ENCODE measurements at places on chromosomes 7 and 10.

DNA sequence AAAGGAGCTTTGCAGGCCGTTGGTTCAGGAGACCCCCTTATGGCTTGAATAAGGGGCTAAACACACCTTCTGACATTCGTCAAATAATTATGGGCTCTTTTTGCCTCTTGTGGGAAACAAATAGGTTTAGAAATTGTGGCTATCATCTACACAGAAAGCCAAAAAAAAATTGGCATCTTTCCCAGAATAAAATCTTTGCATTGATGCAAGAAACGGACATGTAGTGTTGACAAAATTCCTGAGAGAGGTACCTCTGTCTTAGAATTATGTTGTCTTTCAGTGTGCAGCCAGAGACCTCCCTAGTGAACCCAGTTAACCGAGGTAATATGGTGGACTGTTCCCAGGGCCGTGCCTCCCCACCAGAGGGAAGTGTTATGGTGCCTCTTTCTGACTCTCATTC, 283.9 kb downstream of the SDHAF3 start:
- no peak for DNase-seq

DNA sequence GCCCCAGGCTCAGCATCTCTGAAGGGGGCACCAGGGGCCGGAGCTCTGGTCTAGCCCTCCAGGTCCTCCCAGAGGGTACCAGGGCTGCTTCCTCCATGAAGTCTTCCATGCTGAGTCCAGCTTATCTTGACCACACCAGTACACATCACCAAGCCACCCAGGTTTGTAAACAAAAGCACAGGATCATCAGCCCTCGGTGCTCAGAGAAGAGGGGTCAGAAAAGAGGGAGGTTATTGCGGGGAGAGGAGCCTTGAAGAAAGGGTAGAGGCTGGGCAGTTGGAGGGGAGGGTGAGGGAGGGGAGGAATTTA, 23.9 kb downstream of the AQP1 start:
- no peak for DNase-seq

- no peak for DNase-seq
Measured at GRCh38 chr10:11125004-11125403, 107.3 kb downstream of the CELF2 start.

- DNase-seq: no peak
Measured at GRCh38 chr7:1993776-1994740, 238.7 kb downstream of the MAD1L1 start.

DNA sequence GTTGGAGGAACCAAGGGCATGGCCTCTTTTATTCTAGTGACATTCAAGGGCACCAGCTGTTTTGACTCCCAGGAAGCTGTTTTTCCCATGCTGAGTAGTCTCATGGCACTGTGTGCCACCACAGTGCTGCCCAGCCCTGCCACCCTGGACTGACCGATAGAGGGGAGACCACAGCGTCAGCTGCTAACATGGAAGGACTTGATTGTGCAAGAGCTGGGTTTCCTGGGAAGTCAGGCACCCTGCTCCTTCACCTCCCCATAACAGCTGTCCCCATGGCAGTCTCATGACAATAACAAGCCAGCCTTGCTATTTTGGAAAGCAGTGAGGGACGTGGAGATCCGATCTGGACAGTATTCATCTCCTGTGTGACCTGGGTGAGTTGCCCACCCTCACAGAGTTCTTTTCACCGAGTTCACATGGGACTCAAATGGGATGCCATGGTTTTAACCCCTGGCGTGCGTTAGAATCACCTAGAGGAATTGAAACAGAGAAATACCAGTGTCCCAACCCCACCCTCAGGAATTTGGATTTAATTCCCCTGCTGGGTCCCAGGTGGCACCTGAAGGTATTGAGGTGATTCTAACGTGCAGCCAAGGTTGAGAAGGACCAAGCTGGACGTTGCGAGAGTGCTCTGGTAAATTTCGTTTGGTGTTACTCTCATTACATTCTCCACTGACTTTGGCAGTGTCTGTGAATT, 174.8 kb downstream of the CELF2 start:
- DNase-seq: no peak

DNA sequence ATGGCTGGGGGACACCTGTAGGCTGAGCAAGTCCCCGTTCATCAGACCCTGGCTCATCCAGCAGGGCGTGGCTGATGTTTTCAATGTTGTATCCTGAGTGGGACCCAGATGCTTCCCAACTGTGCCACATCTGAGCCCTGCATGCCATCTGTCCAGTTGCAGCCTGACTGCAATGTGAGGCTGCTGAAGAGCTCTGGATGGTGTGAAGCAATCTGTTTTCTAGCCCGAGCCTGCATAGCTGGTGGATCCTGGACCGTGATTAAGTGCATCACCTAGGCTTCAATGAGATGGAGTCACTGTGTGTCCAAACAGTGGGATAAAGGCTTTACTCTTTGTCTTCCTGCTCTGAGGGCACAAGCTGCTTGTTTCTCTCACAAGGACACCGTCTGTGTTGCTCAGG, 99.8 kb downstream of the TCF7L2 start:
- no peak for DNase-seq

GRCh38 chr10:98472196-98472595, 25.5 kb upstream of the HPS1 start:
- DNase-seq: no peak

DNA sequence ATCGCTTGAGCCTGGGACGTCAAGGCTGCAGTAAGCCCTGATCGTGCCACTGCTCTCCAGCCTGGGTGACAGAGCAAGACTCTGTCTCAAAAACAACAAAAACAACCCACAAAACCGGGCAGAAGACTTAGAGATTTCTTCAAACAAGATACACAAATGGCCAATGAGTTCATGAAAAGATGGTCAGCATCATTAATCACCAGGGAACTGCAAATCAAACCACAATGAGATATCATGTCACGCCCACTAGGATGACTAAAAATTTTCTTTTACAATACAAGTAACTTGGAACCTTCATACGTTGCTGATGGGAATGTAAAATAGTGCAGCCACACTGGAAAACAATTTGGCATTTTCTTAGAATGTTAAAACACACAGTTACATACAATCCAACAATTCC, 77.3 kb upstream of the GRID1 start:
- no peak for DNase-seq

DNA sequence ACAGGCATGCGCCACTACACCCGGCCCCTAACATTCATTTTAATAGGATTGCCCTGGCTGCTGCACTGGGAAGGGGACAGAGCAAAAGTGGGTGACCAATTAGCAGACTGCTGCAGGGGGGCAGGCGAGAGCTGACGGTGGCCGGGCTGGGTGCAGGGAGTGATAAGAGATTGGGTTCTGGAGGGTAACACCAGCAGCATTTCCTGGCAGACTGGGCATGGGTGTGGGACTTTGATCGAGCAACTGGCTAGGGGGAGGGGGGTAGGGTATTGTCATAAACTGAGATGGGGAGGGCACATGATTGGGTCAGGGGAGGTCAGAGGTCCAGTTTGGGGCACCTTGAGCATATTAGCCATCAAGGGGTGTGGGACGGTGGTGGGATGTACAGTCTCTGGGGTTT, 20.2 kb upstream of the AMZ1 start:
- no peak for DNase-seq

- no peak for DNase-seq
Measured at GRCh38 chr10:72762042-72762441, 70.1 kb downstream of the MCU start.

DNA sequence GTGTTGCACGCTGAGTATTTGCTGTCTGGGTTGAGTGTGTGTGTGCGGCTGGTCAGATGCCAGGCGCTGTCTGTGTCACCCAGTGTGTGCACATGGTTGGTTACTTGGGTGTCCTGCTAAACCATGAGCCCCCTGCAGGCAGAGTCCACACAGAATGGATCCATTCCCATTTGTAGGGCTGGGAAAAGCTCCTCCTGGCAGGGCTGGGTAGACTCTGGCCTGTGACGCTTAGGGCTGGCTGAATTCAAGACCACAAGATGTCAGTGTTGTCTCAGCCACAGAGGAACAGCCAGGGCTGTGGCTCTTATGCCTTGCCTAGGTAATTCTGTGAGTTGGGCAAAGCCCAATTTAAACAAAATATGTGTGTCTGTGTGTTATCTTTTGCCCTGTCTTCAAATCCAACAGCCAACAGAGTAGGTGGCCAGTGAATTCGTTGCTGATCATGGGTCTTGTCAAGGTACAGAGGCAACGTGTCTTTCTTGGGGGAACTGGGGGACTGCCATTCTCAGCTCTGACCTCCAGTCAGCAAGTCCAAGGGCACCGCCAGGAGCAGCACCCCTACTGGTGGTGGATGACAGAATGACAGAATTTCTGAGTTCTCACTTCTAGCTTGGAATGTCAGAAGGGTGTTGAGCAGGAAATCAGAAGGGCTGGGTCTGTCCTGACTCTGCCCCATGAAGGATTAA, 285.1 kb downstream of the CCSER2 start:
- DNase-seq: no peak

GRCh38 chr7:105219771-105220160, 169.0 kb downstream of the SRPK2 start:
- DNase-seq: no peak

- no peak for DNase-seq
Measured at GRCh38 chr7:76998285-76998589, 33.9 kb downstream of the SPDYE17 start.

- DNase-seq: no peak
Measured at GRCh38 chr10:29845166-29845565, 210.4 kb upstream of the SVIL start.

DNA sequence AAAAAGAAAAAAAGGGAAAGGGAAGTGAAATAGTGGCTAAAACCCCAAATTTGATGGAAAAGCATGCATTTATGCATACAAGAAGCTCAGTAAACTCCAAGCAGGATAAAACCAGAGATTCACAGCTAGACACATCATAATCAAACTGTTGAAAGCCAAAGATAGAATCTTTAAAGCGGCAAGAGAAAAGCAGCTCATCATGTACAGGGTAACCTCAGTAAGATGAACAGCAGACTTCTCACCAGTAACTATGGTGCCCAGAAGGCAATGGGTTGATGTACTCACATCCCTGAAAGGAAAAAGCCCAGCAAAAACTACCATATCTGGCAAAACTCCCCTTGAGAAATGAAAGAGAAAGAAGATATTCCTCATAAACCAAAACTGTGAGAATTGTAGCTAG, 60.4 kb downstream of the TPST1 start:
- DNase-seq: no peak

- DNase-seq: no peak
Measured at GRCh38 chr7:130958846-130959245, 224.8 kb upstream of the KLF14 start.

DNA sequence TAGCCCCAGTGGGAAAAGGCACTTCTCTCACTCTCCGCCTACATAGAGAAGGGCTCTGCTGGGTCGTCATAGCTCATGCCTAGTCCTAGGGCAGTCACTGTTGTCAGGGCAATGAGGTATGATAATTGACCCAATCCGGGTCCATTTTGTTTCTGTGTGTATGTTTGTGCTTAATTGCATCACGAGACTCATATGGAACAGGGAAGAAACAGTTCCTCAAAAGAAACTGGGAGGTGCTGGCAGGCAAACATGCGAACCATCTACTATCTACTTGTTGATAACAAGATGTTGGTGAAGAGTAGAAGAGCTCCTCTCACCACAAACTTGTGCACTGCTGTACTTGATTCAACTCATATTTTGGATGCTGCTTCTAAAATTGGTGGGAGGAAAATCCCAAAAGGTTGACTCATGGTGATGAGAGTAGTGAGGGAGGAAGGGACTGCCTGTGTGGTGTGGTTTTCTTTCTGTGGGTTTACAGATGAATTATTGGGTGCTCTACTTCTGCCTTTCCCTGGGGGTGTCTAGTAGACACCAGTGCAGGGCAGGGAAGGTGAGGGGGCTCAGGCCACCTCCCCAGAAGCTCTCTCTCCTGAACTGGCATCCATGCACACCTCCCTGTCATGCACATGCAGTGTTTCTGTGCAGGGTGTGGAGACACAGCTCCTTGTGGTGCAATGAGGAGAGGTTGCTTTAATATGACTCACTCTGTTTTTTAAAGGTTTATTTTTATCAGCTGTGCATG, 29.4 kb downstream of the LSMEM1 start:
- no peak for DNase-seq

- DNase-seq: no peak
Measured at GRCh38 chr7:39624442-39624807, 1.1 kb downstream of the RALA start.

GRCh38 chr10:124732931-124733570, 11.1 kb downstream of the FAM53B start:
- DNase-seq: peak; percentile 61

- no peak for DNase-seq
Measured at GRCh38 chr10:78785066-78785465, 283.7 kb upstream of the ZMIZ1 start.
